ENCODE measurements at places on chromosomes 4 and X.
A peak's percentile ranks its signal among the peaks of the same experiment; 100 is the strongest.

DNA sequence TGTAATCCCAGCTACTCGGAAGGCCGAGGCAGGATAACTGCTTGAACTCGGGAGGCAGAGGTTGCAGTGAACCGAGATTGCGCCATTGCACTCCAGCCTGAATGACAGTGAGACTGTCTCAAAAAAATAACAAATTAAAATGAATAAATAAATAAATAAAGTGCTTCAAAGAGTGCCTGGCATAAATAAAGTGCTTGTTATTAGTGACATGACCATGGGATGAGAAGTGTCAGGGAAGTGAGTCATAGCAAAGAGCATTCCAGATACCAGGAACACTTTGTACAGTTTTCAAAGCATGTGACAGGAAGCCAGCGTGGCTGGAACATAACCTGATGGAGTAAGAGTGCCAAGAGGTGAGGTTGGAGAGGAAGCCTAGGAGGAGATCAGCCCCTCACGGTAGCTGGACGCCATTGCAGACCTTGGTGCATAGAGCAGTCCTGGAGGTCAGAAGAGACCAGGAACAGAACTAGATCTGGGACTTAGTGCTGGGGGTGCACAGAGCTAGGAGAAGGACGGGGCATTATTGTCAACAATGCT lies 6.0 kb upstream of the WDR13 start:
- DNase-seq: no peak

- peak; percentile 57 for DNase-seq
Measured at GRCh38 chrX:12894074-12895030, 12.1 kb upstream of the TLR8 start.

- DNase-seq: no peak
Measured at GRCh38 chrX:9569876-9570301, 105.0 kb downstream of the TBL1X start.

- no peak for DNase-seq
Measured at GRCh38 chrX:111282139-111282538, 11.9 kb upstream of the CAPN6 start.

DNA sequence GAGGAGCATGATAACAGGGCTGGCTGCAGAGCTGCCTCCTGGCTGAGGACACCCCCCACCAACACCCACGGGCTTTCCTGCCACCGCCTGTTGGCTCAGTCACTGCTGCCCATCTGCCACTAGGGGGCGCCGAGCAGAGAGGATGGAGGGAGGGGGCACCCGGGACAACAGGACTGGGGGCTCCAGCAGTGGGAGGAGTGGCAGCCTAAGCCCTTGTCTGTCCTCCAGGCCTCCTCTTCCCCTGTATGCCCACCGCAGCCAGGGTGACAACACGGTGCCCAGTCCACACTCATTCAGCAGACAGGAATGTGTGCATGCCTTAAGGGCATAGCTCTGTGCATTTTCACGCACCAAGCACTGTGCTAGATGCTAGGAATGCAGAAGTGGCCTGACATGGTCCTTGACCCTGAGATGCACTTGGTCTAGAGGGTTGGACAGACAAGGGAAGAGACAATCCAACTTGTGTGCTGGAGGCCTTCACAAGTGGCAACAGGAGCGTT lies 149.9 kb downstream of the AMMECR1 start:
- peak; percentile 33 for DNase-seq

GRCh38 chrX:41630091-41630490 lies 58.7 kb upstream of the GPR34 start:
- no peak for DNase-seq

DNA sequence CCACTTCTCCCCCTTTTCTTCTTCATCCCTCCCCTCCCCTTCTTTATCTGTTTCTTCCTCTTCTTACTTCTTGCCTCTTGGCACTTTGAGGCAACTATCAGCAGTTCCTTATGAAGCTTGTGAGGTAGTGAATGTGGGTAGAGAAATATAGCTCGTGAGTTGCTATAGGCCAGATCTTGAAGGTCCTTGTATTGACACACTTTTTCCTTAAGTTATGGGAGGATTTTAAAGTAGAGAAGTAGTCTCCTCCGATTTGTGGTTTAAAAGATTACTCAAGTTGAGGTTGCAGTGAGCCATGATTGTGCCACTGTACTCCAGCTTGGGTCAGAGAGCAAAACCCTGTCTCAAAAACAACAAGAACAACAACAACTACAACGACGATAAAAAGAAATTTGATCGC lies 3.4 kb upstream of the RRAGB start:
- DNase-seq: no peak

DNA sequence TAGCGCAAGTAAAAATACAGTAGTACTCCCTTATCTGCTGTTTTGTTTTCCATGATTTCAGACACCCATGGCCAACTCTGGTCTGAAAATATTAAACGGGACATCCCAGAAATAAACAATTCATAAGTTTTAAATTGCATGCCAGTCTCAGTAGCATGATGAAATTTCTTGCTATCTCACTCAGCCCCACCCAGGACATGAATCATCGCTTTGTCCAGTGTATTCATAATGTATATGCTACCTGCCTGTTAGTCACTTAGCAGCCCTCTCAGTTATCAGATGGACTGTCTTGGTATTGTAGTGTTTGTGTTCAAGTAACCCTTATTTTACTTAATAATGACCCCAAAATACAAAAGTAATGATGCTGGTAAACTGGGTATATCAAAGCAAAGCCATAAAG lies 158.2 kb upstream of the DDIT4L start:
- DNase-seq: no peak

GRCh38 chr4:89329280-89329679 lies 21.7 kb upstream of the GPRIN3 start:
- no peak for DNase-seq

DNA sequence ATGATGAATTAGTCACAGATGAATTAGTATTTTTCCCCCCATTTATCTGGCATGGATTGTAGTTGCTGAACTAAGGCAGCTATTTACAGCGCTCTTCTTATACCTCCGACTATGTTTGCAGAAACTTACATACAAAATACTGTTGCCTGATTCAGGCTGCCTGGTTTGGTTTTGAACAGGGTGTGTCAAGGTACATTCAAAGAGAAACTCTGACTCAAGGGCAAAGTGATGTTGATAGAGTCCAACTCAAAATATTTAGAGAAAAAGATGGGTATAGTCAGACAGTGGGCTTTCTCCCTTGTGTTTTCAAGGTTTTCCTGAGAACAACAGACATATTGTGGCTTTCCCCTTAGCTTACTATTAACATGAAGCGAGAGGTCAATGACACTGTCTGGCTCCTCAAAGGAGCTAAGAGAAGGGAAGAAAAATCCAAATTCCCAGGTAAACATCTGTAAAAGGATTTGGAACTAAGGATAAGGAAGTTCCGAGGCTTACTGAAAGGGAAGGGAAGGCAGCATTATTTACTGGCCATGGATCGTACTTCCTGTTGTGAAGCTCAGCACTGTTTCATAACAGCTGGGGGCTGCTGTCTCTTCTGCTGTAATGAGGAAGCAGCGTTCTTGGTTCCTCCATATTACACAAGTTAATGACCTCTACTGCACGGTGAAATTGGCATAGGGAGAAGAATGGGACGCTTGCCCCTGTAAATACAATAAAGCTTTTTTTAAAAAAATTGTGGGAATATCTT lies 30.9 kb downstream of the FAM9C start:
- no peak for DNase-seq

DNA sequence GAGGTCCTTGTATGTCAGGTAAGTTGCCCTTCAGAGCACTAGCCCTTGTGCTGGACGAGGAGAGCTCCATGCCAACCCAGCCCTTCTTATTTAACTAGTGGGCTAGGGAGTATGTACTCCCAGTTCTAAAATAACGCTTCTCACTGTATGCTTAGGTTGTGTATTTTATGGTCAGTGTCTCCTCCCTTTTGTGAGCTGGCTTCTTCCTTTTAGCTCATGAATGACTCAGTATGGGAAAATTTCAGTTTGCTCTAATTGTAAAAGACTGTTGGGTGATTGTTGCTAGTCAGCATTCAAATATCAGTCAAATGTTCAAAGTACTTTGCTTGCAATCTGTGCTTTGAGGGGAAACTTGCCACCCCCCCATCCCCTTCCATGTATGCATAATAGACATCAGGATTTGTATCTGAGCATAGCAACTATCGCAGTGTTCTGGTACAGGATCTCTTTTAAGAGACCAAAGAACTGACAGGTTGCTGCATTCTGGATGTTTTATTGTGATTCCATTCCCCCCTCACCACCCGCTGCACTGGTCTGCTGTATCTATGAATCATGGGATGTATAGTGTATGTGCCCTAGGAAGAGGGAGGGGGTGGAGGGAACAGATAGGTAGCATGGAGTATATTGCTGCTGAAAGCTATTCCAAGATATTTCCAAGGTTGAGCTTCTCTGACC lies 34.7 kb downstream of the DLG3 start:
- no peak for DNase-seq

GRCh38 chrX:115940348-115940747 lies 230.2 kb upstream of the AGTR2 start:
- DNase-seq: no peak
